Astrocyte of the hippocampus (primary cell): ENCODE measurements at places on chromosomes 5 and 9.

DNA sequence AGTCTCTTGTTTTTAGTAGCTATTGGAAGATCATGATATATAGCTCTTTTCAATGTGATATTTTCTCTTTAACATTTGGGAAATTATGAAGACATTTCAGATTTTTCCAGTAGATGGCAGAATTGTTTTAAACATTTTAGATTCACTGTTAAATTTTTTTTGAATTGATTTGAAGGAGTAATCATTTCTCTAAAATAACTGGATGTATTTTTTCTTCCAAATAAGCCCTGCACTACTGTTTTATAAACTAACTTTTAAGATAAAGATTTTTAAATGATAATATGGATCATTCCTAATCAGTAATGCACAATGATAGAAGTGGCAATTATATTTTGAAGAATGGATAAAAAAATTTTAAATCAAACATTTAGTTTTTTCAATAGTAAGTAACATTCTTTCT is 14.2 kb downstream of the NDUFAF2 start:
- DNase-seq = peak; percentile 25

GRCh38 chr9:133225171-133226011 is 16.3 kb upstream of the OBP2B start:
- DNase-seq = no peak

GRCh38 chr5:132267931-132268768 is 10.7 kb downstream of the PDLIM4 start:
- peak; percentile 51 for DNase-seq

- DNase-seq = no peak
Measured at GRCh38 chr5:155150012-155150411, 136.5 kb downstream of the KIF4B start.

DNA sequence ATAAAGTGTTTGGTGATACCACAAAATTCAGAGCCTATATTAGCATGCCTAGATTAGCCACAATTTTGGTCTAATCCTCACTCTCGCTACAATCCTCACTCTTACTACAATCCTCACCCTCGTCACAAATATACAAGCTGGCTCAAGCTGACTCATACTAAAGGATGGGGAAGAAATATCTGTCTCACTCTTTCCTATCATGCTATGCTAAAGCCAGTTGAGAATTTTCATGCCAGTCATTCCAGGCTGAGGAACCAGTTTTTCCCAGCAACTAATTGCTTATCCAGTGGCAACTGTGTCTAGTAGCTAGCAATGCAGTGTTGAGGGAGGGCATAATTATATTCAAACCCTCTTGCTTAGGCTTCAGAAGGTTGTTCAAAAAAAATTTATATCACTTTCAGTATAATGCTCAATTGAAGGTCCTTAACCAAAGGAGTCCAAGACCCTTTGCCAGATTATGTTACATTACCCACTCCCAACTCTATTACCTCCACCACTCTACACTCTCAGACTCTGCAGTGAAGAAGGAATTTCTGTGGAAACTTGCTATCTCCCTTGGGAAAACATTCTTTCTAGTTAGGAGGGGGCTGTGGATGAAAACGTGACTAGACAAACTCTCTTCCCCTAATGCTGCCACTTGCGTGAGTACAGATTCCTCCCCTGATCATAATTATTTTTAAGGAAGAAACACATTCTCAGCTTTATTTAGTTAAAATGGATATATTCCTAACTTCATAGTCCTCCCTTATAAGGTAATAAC is 810.3 kb upstream of the ACO1 start:
- peak; percentile 60 for DNase-seq

- DNase-seq = no peak
Measured at GRCh38 chr9:72812559-72813111, 140.2 kb downstream of the ALDH1A1 start.
